ENCODE measurements at places on chromosomes 6 and 20.

- no peak for DNase-seq
Measured at GRCh38 chr20:61135968-61136367, 116.1 kb upstream of the CDH4 start.

- DNase-seq = no peak
Measured at GRCh38 chr6:152248980-152249379, 388.2 kb downstream of the SYNE1 start.

- no peak for DNase-seq
Measured at GRCh38 chr20:50572938-50573777, 63.0 kb downstream of the PTPN1 start.

- DNase-seq = no peak
Measured at GRCh38 chr20:33124994-33125393, 43.0 kb upstream of the BPIFA2 start.

- DNase-seq = no peak
Measured at GRCh38 chr6:128370072-128370471, 150.3 kb downstream of the PTPRK start.

- DNase-seq = no peak
Measured at GRCh38 chr6:41630069-41630468, 8.2 kb upstream of the MDFI start.

DNA sequence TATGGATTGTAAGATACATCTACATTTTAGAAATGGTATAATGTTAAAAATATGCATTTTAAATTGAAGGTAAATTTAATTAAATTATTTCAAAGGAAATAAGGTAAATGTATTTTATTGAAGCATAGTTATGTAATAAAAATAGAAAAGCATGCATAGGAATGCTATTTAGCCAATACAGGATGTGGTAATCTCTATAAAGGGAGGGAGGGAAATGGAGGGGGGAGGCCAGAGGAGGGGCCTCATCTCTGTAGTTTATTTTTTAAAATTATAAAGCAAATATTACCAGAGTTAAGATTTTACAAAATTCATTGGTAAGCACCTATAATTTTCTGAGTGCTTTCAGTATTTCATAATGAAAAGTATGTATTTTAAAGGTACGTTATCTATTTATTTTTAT, 27.2 kb downstream of the SLC16A10 start:
- DNase-seq = no peak

DNA sequence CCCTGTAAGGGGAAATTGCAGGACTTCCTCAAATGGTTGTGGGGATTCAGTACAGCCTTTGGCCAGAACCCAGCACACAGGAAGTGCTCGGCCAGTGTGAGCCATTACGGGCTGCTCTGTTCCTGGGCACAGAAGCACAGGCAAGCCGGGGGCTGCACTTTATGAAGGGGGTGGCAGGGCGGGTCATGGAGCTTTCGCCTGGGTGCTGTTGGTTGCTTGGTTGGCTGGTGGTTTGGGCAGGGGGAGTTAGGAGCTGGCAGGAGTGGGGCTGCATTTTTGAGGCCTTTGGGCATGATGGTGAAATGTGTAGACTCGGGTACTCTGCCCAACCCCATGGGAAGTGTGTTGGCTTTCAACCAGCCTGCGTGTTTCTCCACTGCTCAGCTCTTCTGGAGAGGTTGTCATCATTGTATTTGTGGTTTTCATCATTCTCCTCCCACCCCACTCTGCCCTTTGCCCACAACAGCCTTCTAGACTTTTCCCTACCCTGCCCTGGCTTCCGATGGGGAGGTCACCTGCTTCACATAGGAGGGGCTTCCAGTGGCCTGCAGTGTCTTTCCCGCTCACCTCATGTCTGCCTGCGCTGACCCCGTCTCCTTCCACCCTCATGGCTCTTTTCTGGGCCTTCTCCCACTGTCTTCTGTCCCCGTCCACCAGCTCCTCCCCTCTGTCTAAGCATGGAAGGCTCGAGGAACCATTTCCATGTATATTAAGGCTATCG, 16.1 kb upstream of the RBM38 start:
- DNase-seq = no peak

DNA sequence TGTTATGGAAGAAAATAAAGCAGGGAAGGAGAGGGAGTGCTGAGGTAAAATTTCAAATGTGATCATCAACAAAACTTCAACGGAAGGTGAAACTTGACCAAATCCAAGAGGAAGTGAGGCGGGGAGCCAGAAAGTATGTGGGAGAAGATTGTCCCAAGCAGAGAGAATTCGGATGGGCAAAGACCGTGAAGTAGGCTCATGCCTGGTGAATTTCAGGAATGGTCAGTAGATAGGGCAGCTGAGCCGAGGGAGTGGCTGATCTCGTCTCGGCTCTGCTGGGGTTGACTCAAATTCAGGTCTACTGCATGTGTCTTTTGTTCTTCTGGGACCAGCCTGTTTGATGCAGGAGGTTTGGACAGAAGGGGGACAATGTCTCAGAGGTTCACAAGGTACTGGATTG, 7.0 kb upstream of the CSNK2A1 start:
- DNase-seq = no peak

- DNase-seq = no peak
Measured at GRCh38 chr20:47466704-47467459, 34.8 kb upstream of the NCOA3 start.

- DNase-seq = no peak
Measured at GRCh38 chr6:76876922-76877553, 586.3 kb downstream of the HTR1B start.

GRCh38 chr20:38412877-38413577, 22.1 kb downstream of the SNHG17 start:
- DNase-seq = no peak

DNA sequence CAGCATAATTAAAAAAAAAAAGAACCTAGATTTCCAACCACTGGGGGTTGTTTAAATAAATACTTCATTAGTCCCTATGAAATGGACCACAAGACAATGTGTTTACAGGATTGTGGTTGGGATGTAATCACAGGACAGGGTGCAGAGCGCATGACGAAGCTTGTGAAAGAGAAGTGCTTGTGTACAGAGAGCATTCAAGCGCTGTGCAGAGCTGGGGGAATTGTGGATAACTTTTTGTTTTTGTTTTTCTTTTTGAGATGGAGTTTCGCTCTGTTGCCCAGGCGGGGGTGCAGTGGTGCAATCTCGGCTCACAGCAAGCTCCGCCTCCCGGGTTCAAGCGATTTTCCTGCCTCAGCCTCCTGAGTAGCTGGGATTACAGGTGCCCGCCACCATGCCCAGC, 22.3 kb downstream of the LAMA5 start:
- no peak for DNase-seq
